ENCODE measurements at places on chromosomes 1 and 21.

GRCh38 chr21:42931560-42932235, 6.3 kb upstream of the ERVH48-1 start:
- no peak for DNase-seq

DNA sequence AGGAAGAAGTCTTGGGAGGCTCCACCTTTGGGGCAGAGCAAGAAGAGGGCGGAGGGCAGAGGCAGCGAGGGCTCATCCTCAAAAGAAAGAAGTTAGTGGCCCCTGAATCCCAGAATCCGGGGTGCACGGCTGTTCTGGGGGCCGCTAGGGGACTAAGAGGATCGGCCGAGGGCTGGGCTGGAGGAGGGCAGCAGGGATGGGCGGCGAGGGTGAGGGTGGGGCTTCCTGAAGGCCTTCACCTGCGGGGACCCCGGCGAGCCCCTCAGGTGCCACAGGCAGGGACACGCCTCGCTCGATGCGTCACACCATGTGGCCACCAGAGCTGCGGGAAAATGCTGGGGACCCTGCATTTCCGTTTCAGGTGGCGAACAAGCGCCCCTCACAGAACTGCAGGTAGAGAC, 23.9 kb downstream of the COL6A1 start:
- no peak for DNase-seq

- no peak for DNase-seq
Measured at GRCh38 chr1:100584761-100585745, 47.1 kb downstream of the GPR88 start.

DNA sequence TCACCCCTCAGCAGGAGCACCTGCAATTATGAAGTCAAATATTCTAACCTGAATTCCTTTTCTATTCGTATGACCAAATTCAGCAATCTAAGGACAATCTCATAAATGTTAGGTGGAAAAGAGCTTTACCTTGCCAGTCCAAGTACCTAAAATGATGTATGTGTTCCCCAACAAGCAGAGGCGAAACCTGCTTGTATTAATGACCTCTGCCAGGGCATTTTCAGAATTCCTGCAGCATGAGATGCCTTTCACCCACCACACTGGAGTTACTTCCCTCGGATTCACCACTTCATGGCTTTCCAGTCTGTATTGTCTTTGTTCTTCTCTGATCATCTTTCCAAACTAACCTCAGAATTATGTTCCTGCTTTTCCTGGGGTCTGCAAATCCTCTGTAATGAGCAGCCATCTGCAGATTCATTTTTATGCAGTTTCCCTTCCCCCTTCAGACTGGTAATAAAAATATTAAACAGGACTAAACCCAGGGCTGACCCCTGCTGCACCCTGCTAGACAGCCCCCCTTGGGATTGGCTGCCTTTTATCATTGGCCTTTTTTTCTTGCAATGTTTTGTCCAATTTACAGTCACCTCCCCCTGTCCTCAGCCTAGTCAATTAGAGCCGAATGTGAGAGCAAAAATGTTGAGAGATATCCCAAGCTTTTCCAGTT, 26.6 kb upstream of the CASQ2 start:
- no peak for DNase-seq

GRCh38 chr1:10897321-10897980, 101.0 kb upstream of the CASZ1 start:
- DNase-seq = no peak
